Thoracic aorta (tissue), 2 donors: ENCODE measurements at places on chromosomes 1 and 21. TPM values are rescaled to one million over a fixed set of nuclear protein-coding genes. Genes with fewer than 3 reads are reported as not detected.
A peak's percentile ranks its signal among the peaks of the same experiment; 100 is the strongest.

Gene MORC3
- total RNA-seq, result 58.8 TPM

- DNase-seq, result no peak
These were observed 51.2 kb upstream of the RGS7 start for GRCh38 chr1:241408170-241408569.

DNA sequence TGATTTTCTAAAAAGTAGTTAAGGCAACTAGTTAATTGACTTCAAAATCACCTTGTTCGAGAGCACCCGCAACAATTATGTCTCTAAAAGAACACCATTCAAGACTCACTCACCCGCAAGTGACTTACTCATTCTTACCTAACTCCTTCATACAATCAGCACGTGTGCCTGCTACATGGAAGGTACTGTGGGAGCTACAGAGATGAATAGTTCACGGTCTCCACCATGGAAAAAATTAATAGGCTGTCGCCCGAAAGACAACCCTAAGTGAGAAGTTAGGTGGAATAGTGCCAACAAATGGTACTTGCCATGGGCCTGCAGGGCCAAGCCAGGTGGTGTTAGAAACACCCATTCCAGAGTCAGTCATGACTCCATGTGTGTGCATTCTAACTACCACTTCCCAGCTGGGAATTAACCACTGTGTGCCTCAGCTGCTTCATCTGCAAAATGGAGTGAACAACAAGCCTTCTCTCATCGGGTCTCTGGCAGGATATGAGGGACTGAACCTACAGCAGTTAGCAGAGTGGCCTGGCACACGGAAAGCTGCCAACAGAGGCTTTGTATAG is 7.1 kb downstream of the SSBP3 start:
- DNase-seq, result no peak

DNA sequence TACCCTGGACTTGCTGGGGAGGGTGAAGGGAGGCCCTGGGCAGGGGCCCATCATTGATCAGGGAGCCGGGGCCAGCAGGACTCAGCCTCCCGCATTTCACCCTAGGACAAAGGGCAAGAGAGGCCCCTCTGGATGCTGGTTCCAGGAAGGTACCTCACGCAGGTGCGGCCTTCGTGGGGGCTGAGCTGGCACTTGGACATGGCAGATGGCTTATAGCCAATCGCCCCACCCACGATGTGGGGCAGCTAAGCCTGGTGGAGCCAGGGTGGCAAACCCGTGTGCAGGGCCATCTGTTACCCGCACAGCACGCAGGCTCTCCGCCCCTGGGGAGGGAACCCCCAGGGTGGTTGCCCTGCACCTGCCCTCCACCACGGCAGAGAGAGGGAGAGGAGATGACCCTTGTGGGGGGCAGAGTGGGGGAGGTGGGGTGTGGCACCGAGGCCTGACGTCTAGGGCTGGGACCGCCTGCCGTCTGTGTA is 2.5 kb downstream of the TFF3 start:
- DNase-seq, result no peak

Gene ZC3H12A
- total RNA-seq, result 22.1 TPM

DNA sequence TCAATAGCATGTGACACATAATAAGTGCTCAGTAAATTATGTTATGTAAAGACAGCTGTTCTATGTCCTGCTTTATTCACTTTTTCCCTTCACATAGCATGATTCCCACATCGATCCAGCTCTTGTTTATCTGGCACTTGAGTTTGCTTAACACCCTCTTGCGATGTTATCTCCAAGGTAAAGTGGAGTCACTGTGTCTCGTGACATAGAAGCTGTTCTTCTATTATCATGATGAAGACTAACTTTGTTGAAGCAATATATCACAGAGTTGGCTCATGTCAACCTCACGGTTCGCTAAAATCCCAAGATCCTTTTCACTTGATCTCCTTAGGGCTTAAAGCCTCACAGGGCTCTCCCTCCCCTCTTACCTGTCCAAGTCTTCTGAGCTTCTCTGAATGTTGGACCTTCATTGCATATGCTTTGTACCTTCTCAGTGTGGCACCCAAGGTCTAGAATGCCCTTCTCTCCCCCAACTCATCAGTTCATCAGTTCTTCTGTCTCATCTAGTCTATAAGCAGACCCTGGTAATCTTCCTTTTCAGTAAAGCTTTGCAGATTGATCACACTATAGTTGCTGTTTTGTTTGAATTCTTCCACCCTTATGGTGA is 38.0 kb downstream of the PLXNA2 start:
- DNase-seq, result no peak

DNA sequence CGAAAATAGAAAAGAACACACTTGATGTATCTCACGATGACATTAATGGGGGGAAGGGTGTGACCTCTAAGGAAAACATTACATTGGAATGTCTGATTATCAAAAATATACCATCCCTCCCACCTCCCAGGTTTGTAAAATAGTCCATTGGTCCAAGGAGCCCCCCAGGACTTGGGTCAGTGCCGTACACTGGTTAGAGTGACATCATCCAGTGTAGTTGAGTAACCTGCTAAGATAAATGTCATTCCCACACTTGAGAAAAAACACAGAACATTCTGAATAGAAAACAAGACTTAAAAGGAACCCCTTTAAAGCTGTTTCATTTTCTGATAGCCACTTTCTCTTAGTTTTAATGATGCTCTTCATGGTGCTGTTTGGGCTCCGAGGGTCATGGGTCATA is 15.2 kb downstream of the DDX20 start:
- DNase-seq, result no peak

DNA sequence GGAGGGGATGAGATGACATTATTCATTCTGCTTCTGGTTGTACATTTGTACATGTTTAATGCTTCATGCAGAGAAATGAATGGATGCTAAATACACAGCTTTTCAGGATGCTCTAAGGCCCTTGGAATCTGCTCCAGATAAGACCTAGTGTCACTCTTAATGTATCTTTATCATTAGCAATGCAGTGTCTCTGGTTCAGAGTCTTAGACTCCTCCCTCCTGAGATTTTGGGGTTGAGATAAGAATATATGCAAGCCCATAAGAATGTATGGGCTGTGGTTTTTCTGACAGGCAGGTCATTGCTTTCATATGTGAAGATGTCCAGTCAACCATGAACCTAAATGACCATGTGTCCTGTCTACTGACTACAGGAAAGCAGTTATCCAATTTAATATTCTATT is 415.5 kb downstream of the RPS6KC1 start:
- DNase-seq, result no peak

Gene KRTAP19-1
- total RNA-seq, result not detected

Gene LRRN2
- 0.63 TPM for total RNA-seq

Gene RSPO1
- 0.95 TPM for total RNA-seq

Gene NCAM2
- 1.4 TPM for total RNA-seq

DNA sequence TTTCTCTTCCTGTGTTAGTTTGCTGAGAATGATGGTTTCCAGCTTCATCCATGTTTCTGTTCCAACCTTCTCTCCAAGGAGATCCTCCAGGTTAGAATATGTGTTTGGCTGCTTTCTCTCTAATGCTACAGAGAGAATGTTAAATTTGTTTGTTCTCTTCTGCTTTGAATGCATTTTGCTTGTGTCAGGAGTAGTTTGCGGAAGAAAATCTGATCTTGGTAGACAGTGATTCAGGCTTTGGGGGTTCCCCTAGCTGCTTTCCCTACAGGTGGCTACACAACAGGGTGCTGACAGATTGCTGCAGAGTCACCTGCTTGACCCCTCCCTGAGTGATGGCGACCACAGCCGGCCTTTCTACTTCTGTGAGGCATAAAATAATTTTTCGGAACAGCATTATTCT is 41.8 kb downstream of the MACO1 start:
- no peak for DNase-seq

GRCh38 chr1:19251305-19252196 is at the start of the genes EMC1 and MRTO4:
TSS of gene EMC1 (minus strand) at chr1:19251524. CDS start at chr1:19251509, 15 bp downstream.
TSS of gene MRTO4 (plus strand) at chr1:19251805. CDS start at chr1:19251836, 31 bp downstream.
- peak; percentile 48 for DNase-seq

Gene OR6Y1
- total RNA-seq, result not detected

DNA sequence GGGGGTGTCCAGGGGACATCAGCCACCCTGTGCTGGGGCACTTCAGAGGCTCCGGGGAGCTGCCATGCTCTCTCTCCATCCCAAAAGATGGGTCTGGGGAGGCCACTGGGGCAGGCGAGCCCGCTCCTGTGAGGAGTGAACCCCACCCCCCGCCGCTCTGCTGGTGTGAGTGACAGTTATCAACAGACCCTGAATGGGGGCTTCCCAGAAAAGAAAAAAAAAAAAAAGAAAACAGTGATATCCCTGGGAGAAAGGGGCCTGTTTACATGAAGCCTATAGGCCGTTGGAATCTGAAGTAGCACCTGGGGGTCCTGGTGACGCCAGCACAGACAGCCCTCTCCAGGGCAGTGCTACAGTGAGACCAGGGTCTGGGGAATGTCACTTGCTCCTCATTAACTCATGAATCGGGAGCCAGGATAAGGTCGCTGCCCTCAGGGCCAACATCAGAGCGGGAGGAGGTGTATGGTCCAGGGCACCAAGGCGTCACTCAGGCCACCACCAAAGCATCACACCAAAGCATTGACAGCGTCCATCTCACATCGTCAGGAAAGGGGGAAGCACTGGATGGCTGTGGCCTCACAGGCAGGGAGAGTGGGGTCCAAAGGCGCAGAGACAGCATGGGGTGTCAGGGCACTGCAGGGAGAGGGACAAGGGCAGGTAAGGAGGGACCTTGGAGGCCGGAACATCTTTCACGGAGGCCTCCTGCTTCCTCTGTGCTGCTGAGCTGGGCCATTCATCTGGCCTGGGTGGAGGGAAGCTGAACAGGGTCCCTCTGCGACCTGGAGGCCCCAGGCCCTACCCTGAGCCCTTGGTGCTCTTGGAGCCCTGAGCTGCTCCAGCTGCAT is 8.4 kb upstream of the NPHP4 start:
- DNase-seq, result no peak

- no peak for DNase-seq
These were observed at the start of gene NTRK1 for GRCh38 chr1:156860628-156861423. TSS of gene NTRK1 (plus strand) at chr1:156860865. CDS start at chr1:156860935, 70 bp downstream.

Gene AMY2A
- total RNA-seq, result 4.7 TPM

Gene WARS2
- 11.1 TPM for total RNA-seq

Gene GBP6
- 0.27 TPM for total RNA-seq

- DNase-seq, result no peak
These were observed 130.8 kb downstream of the FAF1 start for GRCh38 chr1:50829014-50829958.

Gene CCDC181
- total RNA-seq, result 2.9 TPM

Gene XCL2
- total RNA-seq, result not detected

- DNase-seq, result no peak
These were observed 23.5 kb downstream of the KCNT2 start for GRCh38 chr1:196584696-196585095.

DNA sequence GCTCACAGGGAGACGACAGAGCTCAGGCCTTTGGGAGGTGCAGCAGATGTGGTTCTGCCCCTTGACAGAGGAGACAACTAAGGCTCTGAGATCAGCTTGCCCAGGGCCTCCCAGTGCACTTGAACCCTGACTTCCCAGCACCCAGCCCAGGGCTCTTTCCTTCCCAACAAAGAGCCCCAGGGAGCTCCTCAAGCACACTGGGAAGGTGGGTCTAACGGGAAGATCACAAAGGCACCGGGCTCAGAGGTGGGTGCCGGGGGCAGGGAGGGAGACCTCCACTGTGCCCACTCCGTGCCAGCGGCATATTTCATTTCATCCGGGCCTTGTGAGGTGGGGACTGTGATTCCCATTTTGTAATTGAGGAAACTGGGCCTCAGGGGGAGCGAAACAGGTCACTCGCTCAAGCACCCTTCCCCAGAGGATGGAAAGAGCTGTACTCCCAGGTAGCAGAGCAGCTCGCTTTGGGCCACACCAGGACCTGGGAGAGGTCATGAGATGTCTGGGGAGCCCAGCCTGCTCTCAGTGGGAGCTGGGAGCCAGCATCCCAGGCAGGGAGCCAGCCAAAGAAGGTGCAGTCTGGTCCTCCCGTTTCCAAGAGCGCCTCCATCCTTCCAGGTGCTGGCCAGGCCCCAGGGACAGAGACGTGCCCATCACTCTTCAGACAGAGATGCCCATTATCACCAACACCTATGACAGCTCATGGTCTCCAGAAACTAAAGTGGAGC is 82.3 kb downstream of the SYT2 start:
- no peak for DNase-seq

DNA sequence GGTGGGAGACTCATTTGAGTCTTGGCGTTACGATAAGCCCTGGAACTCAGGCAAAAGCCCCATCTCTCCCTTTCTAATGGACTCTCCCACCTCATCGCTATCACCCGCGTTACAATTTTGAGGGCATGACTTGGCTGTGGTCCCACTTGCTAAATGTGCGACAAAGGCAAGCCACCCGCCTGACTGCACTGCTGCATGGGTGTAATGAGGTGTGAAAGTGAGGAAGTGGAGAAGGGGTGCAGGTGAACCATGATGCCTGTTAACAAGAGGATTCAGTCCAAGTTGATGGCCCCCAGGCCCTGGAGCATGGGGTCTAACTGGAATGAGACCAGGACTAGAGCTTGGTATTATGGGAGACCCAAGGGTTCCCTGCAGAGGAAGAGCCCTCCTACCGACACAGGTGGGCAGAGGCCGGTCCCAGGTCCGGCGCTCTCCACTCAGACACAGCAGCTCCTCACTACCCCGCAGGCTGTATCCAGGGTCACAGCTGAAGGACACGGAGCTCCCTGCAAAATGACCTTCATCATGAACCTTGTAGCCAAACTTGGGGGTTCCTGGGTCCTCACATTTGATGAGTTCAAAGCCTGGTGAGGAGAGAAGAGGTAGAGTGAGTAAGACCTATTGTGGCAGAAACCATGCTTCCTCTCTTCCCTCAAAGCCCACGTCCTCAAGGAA is 165.4 kb upstream of the HMGB4 start:
- DNase-seq, result no peak

DNA sequence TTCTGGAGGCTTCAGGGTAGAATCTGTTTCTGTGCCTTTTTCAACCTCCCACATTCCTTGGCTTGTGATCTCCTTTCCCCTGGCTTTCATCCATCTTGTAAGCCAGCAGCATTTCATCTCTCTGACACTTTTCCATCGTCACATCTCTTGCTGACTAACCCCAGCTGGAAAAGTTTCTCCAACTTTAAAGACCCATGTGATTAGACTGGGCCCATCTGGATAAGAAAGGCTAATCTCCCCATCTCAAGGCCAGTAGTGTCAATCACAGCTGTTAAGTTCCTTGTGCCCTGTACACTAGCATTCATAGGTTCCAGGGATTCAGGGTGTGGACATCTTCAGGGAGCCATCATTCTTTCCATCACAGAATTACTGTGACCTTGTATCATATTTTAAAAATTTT is 452.1 kb downstream of the TTLL7 start:
- no peak for DNase-seq

- no peak for DNase-seq
These were observed 87.7 kb downstream of the KCNJ6 start for GRCh38 chr21:37828556-37828955.

DNA sequence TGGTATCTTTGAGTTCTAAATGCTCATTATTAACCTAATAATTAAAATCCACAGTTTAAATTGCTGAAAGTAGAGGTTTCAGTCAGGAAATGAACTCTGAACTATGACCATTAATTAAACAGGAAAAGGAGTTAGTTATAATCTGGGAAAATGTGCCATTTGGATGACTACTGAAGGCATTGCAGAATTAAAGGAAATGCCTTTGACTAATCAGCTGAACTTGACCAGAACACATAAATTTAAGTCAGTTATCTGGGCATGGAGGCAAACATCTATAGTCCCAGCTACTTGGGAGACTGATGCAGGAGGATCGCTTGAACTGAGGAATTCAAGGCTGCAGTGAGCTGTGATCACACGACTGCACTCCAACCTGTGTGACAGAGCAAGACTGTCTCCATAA is 31.9 kb downstream of the SLC44A5 start:
- no peak for DNase-seq

- DNase-seq, result no peak
These were observed 33.0 kb downstream of the SETD4 start for GRCh38 chr21:36027347-36027746.

- DNase-seq, result peak; percentile 47
These were observed 11.9 kb upstream of the EDN2 start for GRCh38 chr1:41496080-41497055.
